ENCODE measurements at places on chromosomes 11 and 22.

GRCh38 chr11:59556917-59557348 is 45.6 kb downstream of the OR4D9 start:
- peak; percentile 38 for DNase-seq

- no peak for DNase-seq
Measured at GRCh38 chr11:19073454-19074415, 13.2 kb upstream of the MRGPRX2 start.

GRCh38 chr11:117950301-117950700 is 21.1 kb upstream of the TMPRSS13 start:
- peak; percentile 66 for DNase-seq

DNA sequence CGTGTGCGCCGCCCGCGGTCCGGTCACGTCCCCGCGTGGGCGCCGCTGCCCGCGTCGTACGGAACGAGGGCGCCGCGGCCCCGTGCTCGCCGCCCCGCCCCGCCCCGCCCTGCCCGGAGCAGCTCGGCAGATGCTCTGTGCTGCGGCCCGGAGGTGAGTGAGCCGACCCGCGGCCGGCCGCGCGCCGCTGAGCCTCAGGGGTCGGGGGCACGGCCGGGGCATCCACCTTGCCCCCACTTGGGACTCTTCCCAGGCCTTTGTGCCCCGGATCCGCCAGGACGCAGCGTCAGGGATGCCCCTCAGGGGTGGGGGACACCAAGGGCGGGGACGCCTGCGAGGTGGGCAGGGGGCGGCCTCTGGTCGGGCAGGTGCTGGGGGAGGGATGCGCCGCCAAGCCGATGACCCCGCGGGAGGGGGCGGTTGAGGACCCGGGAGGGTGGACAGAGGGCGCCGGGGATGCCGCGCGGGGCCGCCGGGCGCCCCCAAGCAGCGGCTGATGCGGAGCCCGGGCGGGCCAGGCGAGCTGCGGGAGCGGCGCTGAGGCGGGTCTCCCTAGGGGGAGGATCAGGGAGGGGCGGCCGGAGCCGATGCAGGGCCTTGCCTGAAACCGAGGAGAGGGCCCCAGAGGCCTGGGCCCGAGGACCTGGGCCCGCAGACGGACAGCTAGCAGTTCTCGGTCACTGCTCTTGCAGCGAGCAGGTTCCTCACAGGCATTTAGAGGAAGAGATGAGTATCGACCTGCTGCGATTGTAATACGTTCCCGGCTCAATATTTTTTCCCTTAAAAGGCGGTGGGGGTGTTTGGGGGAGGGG is at the start of gene GNAZ:
TSS of gene GNAZ (plus strand) at position 102 of the 812 bp plus-strand sequence. CDS start 25,177 bp downstream, outside the sequence.
- DNase-seq = peak; percentile 31

GRCh38 chr11:12167061-12168000 is 56.9 kb downstream of the MICAL2 start:
- DNase-seq = peak; percentile 65

GRCh38 chr11:96112192-96113128 is 188.6 kb upstream of the MTMR2 start:
- DNase-seq = peak; percentile 43

- DNase-seq = no peak
Measured at GRCh38 chr11:84580428-84580827, 1046.7 kb downstream of the DLG2 start.

DNA sequence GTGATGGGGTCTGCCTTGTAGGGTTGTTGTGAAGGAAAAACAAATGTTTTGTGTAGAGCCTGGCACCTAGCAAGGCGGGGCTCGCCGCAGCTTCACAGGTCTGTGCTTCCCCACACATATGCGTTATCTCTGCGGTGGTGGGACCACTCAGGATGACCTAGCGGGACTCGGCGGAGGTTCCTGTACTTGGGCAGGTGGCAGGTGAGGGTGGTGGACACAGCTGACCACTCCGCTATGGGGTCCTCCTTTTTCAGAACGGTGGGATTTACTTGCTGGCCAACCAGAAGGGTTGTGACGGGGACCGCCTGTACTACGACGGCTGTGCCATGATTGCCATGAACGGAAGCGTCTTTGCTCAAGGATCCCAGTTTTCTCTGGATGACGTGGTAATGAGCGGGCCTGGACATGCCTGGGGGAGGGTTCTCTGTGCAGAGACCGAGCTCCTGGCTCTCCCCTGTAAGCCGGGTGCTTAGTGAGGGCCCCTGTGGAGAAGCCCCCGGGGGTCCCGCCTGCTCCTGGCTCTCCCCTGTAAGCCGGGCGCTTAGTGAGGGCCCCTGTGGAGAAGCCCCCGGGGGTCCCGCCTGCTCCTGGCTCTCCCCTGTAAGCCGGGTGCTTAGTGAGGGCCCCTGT is 21.3 kb downstream of the NADSYN1 start:
- no peak for DNase-seq

- DNase-seq = no peak
Measured at GRCh38 chr11:64443001-64443400, 84.0 kb downstream of the RPS6KA4 start.

GRCh38 chr11:27120211-27120610 is 79.6 kb downstream of the BBOX1 start:
- DNase-seq = no peak

DNA sequence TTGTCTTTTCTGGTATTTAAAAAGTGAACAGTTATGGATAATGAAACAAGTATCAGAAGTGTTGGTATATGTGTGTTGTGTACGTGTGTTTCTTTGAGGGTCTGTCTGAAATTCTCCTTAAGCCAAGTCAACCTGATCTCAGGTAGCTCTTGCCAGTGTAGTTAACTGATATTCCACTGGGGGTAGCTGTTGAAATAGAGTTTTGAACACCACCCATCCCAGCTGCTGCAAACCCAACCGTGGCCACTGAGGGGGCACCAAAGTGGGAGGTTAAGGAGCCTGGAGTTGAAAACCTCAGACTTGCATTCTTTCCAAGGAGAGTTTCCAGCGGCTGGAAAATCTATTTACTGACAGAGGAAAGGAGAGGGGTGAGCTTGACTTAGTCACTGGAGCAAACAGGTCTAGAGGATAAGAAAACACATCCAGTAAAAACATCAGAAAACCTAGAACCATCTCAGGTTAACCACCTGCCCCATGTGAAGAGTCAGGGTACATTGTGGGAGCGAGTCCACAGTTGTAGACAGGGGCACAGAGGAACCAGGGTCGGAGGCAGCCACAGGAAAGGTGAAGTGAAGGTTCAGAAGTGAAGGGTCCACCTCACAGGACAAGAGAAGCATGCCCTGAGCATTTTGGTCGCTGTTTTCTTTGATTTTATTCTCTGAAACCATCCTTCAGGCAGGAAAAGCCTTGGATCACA is 8.8 kb upstream of the CUL5 start:
- peak; percentile 45 for DNase-seq

GRCh38 chr11:3139481-3140290 is 25.4 kb downstream of the OSBPL5 start:
- no peak for DNase-seq

DNA sequence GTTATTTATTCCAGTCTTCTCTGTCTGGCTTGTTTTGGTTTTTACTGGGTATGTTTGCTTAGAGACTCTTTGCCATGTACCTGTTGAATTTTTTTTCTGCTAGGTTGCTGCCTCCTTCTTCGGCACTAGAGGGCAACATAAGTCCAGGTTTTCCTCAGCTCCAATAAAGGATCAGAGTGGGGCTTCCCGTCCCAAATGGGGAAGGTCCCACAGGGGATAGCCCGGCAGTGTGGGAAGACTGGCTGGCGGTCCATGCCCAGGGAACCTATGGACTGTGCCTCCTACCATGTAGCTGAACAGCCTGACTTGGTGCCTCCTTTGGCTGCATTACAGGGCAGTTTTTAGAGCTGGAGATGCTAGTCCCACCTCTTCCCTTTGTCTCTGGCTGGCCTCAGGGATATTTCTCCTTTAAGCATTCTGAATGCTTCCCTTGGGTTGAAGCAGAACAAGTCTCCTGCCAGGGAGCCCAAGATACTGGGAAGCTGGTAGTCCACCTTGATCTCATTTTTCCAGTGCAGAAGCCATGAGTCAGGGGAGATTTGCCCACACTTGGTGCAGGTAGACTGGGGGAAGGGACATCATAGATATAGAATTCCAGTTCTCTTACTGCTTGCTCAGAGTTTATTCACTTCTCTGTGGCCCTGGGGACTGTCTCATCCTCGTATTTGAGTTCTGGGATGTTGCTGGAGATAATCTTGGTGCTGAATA is 60.2 kb downstream of the BRD1 start:
- DNase-seq = no peak

GRCh38 chr22:20509344-20510047 is 2.1 kb downstream of the MED15 start:
- DNase-seq = peak; percentile 64

GRCh38 chr22:27295040-27295439 is 506.5 kb downstream of the MN1 start:
- no peak for DNase-seq

DNA sequence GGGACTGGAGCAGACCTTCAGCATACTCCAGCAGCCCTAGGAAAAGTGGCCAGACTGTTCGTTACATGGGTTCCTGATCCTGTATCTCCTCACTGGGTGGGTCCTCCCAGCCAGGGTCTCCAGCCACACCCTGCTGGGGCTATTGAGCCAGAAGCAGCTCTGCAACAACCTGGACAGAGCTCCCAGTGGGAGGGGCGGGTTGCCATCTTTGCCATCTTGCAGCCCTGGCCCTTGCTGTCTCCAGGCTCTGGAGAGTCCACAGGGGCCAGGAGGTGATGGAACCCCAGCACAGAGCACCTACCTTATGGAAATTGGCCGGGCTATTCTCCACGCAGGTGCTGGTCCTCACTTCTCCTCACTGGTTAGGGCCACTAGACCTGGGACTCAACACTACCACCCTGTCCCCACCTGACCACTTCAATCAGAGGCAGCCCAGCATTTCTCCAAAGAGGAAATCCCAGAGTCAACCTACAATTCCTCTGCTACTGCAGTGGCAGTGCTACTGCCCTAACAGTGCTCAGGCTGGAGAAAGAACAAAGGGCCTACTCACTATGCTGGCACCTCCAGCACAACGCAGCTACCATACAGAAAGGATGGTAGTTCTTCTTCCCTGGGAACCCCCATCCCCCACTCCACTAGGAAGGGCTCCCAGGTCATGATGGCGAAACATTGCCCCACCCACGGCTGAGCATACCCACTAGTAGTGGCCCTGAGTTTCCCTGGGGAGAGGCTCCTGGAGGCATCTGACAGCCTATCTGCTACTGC is 290.2 kb upstream of the NCAM1 start:
- no peak for DNase-seq

All from stimulated activated CD8-positive, alpha-beta memory T cell treated with anti-CD3 and anti-CD28 coated beads, Interleukin-4, amount 100 ng/mL, for 48 hours (primary cell).